A549 (cell line): ENCODE measurements at places on chromosomes 4 and X.

- DNase-seq: no peak
Measured at GRCh38 chr4:46316215-46316614, 73.7 kb downstream of the GABRA2 start.

DNA sequence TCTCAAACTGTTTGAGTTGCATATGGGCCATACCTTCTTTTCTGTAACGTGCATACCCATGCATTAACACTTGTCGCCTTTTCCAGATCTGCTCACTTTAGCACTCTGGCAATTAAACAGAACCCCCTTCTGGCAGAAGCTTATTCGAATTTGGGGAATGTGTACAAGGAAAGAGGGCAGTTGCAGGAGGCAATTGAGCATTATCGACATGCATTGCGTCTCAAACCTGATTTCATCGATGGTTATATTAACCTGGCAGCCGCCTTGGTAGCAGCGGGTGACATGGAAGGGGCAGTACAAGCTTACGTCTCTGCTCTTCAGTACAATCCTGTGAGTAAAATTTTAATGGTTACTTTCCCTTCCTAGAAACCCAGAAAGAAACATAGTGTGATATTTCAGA is 4.8 kb downstream of the OGT start:
- DNase-seq: no peak

DNA sequence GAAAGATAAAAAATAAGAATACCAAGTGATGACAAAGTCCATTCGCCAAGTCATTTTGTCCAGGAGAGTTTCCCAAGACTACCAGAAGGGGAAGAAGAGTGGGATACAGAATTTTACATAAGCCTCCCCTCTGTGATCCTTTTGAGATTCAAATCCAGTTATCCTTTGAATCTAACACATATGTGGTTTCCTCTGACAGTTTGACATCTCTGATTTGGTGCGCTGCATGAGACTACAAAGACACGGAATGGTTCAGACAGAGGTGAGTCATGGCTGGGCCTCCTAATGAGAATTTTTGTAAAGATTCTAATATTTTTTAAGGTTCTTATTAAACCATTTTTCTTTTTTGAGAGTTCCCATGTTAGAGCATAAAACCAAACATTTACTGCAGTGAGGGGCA is 38.3 kb downstream of the SLC10A6 start:
- no peak for DNase-seq

DNA sequence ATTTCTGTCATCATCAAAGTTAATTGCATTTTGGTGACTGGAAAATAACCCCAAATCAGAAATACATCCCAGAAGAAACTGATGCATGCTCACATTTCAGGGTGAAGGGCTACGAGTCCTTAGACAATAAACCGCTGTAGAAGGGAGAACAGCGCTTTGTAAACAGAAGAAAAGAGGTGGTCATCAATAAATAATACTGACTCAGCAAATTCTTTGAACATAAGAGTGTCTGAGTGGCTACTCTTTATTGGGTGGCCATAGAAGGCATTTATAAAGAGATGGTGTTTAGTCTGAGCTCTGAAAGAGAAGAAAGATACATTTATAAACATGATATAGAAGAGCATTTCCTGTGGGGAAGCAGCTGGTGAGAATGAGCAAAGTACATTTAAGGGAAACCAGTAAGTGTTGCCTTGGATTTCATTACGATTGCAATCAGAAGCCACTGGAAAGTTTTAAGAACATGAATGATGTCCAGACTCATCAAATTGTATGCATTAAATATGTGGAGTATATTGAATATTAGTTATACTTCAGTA is 246.9 kb upstream of the GIMD1 start:
- DNase-seq: no peak

GRCh38 chrX:41449131-41449530 is 2.0 kb downstream of the NYX start:
- DNase-seq: no peak

DNA sequence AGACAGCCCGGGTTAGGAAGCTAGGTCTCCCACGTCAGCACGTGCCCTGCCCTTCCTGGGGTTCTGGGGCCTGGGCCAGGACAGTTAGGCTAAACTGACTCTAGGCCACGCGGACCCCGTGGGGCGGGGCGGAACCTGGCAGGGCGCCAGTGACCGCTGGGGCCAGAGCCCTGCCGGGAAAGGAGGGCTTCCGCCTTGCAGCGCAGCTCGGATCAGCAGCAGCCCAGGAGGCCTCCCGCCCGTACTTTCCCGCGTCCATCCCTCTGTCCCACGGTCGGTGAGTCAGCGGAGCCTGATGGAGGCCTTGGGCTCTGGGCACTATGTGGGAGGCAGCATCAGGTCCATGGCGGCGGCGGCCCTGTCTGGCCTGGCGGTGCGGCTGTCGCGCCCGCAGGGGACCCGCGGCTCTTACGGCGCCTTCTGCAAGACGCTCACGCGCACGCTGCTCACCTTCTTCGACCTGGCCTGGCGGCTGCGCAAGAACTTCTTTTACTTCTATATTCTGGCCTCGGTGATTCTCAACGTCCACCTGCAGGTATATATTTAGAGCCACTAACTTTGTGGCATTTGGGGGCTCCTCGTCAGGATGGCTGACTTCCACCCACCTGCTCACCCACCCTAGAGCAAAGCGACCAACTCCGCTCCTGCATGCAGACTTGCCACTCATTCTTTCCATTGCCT is at the start of gene SMIM10:
Gene SMIM10 (plus strand): TSS at position 191 of the 681 bp plus-strand sequence. CDS start 105 bp downstream, at position 296.
- DNase-seq: no peak

DNA sequence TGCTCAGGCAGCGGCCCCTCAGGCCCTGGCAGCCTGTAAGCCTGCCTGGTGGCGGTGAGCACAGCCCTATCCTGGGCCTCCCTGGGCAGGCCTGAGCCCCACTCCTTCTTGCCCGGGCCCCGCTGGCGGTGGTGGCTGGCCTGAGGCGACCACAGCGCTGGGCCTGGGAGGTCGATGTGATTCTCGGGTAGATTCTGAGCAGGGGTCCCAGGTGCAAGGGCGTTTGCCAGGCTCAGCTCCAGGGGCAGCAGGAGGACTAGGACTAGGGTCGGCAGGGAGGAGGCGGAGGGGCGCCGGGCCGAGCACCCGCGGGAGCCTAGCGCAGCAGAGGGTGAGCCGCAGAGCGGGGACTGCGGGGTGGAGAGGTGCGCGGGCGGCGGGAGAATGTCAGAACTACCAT is 17.0 kb downstream of the FAM9A start:
- DNase-seq: no peak

DNA sequence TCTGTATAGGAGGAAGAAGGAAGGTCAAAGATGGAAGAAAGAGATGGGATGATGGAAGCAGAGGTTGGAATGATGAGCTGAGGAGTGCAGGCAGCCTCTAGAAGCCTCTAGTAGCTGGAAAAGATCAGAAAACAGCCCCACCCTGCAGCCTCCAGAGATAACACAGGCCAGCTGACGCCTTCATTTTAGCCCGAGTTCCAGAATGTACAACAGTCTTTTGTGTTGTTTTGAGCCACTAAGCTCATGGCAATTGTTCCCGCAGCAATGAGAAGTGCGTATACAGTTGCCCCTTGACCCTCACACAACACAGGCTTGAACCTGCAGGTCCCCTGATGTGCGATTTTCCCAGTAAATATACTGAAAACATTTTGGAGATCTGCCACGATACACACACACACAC is 72.0 kb downstream of the WFS1 start:
- no peak for DNase-seq

GRCh38 chr4:53508446-53508845 is 82.8 kb downstream of the LNX1 start:
- no peak for DNase-seq
